ENCODE measurements at places on chromosomes 12 and 14.
A peak's percentile ranks its signal among the peaks of the same experiment; 100 is the strongest.

DNA sequence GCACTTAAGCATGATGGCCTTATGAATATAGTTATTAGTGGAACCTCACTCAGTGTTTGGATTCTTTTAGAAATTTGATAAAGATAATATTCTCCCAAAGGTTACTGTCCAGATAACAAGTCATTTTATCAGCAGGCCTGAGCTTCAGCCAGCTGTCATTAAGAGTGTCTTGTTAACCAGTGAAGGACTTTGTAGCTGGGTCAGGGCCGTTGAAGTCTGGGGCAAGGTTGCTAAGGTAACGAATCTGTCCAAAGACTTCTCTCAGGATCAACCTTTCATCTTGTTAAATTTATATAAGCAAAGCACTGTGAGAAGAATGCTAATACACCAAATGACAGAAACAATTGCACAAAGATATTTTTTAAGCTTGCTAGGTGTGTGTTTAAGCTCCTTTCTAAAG lies 271.3 kb upstream of the TMPO start:
- DNase-seq = no peak

DNA sequence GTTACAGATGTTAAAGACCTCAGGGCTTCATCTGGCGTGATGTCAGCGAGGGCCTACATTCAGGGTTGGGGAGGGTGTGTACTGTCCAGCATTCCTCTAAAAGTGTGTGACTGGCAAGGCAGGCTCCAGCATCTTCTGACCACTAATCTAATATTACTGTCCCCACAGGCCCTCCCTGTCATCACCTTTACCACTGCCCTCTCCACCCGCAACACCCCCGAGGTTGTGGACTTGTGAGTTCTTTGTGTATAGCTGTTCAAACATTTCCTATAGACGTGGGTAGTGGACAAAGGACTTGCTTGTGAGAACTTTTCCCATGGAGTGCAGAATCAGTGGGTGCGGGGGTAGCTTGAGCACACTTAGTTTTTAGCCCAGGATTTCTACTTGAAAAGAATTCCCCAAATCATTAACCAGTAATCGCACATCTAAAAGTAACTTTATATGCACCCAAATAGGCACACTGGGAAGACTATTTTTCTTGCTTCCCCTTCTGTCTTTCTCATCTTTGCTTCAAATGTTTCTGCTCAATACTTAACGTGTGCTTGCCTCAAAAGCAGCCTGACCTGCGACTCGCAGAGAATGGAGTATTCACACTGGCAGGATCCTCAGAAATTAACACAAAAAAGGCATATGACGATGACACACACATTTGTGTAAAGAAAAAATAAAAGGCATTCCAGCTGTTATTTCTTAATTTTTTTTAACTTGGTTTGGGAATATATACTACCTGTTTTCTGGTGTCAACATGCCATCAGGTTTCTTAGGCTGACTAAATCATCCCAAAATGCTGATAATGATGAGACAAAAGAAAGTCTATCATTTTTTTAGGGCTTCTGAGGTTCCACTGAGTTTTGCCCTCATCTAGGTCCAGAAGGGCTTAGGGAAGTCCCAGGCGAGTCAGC lies 158.4 kb upstream of the HIF1A start:
- no peak for DNase-seq

DNA sequence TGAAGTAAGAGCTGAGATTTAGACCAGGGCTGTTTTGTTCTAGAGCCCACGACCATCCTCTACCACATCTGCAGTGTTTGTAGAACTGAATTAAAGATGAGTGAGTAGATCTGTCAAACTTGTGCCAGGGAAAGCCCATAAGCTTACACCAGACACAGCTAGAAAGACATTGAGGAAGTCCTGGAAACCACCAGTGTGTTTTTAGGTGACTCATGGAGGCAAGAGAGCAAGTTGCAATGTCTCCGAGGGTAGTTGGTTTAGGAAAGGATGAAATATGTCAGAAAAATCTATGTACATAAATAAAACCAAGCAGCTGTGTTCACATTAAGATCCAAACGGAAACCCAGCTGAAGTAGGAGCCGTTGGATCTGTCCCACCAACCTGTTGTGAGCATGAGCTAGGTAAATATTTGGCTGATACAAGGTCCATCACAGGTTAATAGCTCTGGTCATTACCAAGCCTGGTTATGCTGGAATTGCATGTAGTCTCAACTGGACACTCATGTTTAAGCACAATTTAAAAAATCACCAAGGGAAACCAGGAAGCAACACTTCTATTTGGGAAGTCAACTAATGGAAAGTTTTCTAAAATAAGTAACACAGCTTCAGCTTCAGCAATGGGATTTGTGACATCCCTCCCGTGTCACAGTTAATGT lies 49.9 kb upstream of the PLEKHG3 start:
- peak; percentile 34 for DNase-seq

DNA sequence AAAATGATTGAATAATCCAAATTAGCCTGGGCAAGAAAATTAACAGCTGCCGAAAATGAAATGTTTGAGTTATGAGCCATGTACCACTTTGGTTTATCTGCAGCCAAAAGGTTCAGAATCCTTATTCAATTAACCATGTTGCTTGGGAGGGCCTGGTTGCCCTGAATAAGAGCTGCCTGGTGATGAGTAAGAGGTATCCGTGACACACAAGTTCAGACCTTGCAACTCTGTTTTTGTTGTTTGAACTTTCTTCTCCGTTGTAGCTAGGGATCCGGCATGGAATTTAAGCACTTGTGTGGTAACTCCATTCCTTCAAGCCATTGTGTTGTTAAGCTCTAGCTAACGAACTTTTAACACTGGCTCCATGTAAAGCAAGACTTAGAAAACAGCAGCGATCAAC lies 35.7 kb downstream of the FOXA1 start:
- no peak for DNase-seq

- no peak for DNase-seq
Observed at GRCh38 chr12:31931796-31932715, 27.2 kb upstream of the RESF1 start.

DNA sequence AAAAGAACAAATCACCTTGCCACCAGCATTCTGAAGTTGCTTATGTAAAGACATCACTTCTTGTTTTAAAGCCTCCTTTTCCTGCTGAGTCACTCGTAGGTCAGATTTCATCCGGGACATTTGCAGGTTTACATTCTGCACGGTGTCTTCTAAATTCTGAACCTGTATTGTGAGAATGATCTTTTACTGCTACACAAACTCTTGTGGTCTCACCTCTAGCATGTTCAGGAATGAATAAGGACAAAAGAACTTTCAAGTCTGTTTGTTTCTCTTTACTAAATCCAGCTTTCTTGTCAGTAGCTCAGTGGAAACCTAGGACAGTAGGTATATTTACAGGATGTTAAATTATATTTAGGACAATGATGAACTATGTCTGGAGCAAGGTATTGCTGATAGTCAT lies 73.5 kb upstream of the SAV1 start:
- peak; percentile 74 for DNase-seq

- DNase-seq = no peak
Observed at GRCh38 chr12:102426599-102427542, 53.5 kb downstream of the IGF1 start.

All from T47D (cell line).